ENCODE measurements at places on chromosomes 2 and 18.

DNA sequence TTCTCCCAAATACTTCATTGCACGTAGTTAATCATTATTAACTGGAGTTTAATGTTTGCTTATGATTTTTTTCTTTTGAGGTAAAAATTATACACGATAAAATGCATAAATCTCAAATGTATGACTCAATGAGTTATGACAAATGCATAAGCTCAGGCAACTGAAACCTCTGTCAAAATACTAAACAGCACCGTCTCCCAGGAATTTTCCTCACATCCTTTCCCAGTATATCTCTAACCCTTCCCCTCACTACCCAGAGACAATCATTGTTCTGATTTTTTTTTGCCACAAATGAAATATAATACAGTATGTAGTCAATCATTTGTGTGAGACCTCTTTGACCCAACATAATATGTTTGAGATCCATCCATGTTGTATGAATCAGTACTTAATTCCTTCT, 606.5 kb downstream of the CPS1 start:
- no peak for DNase-seq

DNA sequence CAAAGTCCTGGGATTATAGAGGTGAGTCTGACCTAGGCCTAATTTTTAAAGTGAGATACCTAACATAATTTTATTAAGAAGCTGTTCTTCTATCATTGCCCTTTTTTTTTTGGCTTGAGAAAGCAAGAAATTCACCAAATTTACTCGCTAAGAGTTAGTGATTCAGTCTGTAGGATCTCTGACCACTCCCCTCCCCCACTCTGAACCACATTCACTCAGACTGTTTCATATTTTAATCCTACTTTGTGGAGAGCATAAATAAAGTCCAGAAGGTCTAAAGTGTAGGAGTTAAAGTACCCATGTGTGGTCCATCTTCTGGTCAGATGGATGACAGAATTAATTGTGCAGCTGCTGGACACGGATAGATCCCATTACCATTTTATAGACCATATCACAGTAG, 115.8 kb upstream of the MGAT5 start:
- DNase-seq: no peak

DNA sequence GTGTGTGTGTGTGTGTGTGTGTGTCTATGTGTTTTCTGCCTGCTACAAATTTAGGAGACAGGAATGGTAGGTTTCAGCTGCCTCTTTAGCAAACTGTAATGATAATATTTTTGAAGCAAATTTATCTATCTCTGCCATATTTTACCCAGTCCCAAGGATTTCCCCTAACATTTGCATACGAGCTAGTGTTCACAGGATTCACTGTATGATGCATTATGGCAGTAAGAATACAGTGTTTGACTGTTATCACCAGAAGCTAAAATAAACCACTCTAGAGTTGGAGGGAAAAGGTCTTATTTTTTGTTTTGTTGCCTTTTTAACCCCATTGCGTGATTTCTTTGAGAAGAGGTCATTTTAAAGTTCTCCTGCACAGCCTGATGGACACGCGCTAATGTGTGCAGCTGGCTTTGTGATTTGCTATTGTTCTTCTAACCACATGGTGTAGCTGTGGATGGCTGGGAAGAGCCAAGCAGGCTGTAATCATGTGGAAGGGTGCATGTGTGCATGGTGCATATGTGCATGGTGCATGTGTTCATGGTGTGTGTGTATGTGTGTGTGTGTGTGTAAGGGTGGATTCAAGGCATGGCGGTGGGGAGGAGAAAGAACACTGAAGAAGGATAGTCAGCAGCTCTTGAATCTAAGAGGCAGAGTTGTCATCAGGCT, 62.4 kb downstream of the PLB1 start:
- DNase-seq: no peak

GRCh38 chr18:59182673-59183072, 37.3 kb upstream of the GRP start:
- peak; percentile 9 for DNase-seq

DNA sequence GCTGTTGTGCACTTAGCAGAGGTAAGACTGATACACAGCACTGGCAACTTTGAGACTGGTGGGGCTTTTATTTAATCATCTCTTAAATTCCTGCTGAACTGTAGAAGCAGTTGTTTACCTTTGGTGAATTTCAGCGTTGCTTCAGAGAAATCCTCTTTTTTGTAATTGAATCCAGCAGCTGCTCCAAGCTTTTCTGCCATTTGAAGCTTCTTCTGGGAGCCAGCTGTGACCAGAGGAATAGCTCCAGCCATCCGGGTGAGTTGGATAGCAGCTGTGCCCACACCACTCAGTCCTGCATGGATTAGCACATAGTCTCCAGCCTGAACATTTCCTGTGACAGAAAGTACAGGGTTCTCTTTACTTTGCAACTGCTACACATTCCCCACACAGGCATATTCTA, 3.9 kb downstream of the TP53I3 start:
- no peak for DNase-seq

- no peak for DNase-seq
Measured at GRCh38 chr2:123644053-123644452, 381.0 kb upstream of the CNTNAP5 start.

DNA sequence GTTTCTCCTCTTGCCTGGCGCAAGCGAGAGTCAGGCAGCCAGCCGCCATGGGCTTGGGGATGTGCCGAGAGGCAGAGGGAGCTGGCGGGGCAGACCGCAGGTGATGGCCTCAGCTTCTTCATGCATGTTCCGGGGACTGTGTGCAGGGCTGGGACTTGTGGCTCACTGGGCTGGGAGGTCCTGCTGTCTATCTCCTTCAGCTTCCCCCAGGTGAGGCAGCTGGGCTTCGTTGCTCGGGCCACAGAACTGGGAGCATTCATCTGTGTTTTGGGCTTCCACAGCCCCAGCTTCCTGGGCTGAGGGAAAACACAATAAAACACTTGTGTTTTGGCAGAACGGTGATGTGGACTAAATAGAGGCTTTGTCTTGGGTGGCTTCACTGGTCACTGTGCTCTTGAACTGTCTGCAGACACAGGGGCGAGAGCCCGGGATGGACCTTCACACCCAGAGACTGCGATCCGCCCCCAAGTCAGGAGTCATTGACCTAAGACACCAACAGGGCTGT, 93.5 kb downstream of the DYSF start:
- DNase-seq: no peak

DNA sequence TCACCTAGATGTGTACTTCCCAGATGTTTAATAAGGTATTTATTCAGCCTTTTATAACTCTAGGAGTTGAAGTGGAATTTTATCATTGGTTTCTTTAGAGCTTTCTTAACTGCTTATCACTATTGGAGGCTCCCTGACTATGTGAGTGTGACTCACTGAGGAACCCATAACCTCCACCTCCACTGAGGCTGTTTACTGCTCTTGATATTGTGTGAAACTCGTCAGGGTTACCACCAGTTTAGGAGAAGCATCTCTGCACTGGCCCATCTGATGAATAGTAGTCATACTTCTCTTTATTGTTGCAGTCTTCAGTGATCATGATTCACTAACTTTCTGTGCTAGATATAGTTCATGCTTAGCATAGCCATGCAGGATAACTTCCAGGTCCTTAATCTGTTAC, 79.6 kb upstream of the UBXN4 start:
- DNase-seq: no peak

DNA sequence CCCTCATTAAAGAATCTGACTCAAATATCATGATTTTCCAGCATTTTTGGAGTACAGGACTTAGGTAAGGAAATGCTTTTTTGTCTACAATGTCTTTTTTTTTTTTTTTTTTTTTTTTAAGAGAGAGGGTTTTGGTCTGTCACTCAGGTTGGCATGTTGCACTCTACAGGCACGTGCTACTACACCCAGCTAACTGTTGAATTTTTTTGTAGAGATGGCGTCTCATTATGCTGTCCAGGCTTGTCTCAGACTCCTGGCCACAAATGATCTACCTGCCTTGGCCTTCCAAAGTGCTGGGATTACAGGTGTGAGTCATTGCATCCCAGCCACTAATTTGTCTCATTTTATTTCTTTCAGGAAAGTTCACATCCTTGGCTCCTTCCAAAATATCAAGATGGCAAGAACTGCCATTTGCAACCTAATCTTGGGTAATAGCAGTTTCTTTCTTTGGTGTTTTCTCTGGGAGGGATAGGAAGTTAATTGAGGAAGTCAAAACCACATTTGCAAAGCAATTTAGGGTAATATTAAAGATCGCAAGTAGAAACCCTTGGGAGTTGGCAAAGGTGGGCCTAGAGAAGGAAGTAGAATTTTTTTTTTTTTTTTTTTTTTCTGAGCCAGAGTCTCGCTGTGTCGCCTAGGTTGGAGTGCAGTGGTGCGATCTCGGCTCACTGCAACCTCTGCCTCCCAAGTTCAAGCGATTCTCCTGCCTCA, 15.5 kb downstream of the PNO1 start:
- no peak for DNase-seq

DNA sequence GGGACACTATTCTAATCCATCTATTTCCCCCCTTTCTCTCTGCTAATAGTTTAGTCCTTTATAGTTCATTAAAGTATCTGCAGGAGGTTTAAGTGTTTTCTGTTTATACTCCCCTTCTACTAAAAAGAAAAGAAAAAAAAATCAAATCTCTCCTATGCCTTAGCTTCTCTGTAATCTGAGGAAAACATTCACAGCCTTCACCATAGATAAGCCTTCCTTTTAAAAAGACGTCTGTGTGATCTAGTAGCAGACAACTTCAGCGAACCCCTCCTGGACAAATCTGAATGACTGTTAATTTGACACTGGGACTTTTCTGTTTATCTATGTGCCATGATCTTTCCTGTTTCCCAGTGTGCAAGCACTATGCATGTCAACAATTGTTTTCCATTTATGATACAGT, 70.4 kb upstream of the CDH19 start:
- DNase-seq: no peak

DNA sequence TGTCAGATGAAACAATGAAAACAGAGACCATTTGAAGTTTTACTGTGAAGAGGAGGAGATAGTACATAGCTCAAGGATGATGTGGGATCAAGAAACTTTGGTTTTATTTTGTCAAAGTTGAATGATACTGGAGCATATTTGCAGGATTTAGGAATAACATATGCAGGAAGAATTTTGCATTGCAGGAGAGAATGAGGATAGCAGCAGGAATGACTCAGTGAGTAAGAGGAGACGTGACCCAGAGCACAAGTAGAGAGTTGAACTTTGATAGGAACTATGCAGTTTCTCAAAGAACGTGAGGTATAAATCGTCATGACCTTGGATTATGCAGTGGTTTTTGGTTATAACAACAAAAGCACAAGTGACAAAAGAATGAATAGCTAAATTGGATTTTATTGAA, 47.7 kb downstream of the MAPRE2 start:
- no peak for DNase-seq

DNA sequence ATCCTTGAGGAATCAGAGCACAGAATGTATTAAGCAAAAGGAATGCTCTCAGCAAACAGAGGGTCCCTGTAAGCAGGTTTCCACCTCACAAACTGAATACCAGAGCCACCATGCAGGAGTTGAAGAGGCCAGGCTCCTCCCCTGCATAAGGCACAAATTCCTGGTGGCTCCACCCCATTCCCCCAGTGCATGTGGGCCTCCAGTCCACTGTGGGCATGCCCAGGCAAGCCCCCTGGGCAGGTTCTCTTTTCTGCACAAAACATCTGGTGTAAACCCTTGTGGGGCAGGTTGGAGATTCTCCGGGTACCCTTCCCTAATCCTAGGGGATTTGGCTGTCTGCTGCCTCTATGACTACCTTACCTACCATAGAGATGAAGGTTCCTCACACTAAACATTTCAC, 166.5 kb downstream of the PTPRM start:
- DNase-seq: no peak

DNA sequence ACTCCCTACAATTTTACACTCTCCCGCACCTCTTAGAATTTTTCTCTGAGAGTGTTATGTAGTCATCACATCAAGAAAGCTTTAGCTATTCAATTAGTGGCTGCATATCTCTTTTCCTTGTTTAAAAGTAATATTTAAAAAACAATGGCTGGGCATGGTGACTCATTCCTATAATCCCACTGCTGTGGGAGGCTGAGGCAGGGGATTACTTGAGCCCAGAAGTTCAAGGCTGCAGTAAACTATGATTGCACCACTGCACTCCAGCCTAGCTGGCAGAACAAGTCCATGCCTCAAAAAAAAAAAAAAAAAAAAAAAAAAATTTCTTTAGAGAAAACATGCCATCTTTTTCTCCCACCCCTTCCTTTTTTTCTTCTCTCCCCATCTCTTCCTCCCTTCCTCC, 44.3 kb downstream of the AQP4 start:
- no peak for DNase-seq

GRCh38 chr2:33420726-33421125, 55.7 kb upstream of the RASGRP3 start:
- DNase-seq: no peak

DNA sequence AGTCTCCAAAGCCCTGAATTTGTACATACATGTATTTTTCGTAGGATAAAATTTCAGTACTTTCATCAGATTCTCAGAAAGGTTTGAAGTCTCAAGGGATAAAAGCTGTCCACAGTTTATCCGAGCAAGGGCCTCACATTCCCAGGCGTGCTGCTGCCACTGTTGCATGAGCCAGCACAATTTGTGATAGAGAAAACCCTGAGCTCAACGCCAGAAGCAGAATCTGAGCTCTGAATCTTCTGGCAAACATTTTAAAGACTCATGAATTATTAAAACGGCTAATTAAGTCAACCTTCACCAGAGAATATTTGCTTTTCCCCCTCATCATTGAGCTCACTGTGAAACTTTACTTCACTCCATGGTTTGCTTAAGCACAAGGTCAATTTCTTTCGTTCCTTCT, 38.5 kb upstream of the STPG4 start:
- DNase-seq: no peak

- no peak for DNase-seq
Measured at GRCh38 chr2:160278101-160278878, 78.2 kb upstream of the ITGB6 start.

DNA sequence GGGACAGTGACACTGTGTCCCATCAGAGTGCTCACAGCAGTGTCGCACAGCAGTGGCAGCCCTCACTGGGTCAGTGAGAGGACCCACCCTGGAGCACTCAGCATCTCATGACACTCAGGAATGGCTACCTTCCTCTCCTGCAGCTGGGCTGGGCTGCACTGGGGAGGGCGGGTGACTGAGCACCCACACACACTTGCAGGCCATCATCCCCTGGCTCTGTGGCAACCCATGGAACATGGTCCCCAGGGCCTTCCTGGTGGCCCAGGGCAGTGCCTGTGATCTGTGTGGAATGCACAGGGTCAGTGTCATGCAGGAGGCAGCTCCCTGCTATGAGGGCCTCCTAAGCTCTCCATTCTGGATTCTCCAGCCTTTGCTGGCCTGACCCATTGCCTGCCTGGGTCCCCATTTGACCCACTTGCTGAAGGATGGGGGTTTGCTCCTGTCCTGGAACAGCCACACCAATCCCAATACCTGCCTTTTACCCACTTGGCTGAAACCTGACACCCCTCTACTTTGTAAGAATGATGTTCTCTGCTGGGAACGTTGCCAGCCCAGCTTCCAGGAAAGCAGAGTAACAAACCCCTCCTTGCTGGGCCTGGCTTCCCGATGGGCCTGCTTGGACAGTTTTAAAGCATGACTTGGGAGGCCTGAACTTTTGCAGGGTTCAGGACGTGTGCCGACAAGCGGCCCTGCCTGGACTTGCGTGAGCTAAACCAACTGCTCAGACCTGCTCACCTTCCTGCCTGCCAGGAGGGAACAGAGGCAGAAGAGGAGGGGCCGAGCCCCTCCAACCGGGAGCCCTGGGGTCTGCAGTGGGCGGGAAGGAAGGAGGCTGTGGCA, 13.7 kb downstream of the HS6ST1 start:
- peak; percentile 93 for DNase-seq
